Fibroblast of skin of scalp (primary cell): ENCODE measurements at places on chromosomes 16 and 17.
A peak's percentile ranks its signal among the peaks of the same experiment; 100 is the strongest.

DNA sequence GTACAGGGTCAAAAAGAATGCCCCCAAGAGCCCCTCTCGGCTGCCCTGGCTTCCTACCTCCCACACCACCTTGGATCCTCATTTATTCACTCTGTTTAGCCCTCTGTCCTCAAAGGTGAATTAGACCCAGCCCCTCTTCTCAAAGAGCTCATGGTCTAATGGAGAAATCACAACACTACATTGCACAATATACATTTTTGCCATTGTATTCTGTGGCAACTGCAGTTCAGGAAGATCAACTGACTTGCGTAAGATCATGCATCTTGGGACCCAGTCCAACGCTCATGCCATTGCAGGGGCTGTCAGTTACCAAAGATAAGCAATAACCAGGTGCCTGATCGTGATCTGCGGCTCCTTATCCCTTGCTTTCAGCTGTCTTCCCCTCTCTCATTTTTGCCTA lies 1.4 kb downstream of the KRT38 start:
- DNase-seq: no peak

DNA sequence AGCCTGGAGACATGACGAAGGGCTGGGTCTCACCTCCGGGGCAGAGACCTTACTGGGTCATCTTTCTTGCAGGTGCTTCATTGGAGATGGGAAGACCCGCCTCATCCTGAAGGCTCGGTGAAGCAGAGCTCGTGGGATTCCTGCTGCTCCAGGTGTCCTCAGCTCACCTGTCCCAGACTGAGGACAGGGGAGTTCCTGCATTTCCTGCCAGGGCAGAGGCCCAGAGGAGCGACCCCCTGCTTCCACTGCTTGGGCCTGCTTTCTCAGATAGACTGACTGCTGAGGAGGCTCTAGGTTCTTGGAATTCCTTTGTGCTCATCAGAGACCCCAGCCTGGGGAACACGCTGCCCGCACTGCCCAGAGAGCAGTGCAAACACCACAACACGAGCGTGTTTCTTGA lies 11.6 kb downstream of the AQP8 start:
- no peak for DNase-seq

- no peak for DNase-seq
Measured at GRCh38 chr17:62705778-62706597, 78.5 kb downstream of the MRC2 start.

GRCh38 chr17:31167111-31167510 lies 72.3 kb downstream of the NF1 start:
- no peak for DNase-seq

- DNase-seq: peak; percentile 15
Measured at GRCh38 chr17:41178341-41178740, 320 bp upstream of the KRTAP4-2 start.

- DNase-seq: no peak
Measured at GRCh38 chr16:5465714-5466113, 368.1 kb upstream of the EEF2KMT start.

GRCh38 chr17:8909586-8910270 lies 42.3 kb upstream of the PIK3R6 start:
- DNase-seq: no peak

GRCh38 chr17:39014795-39015545 lies 47.8 kb upstream of the FBXO47 start:
- no peak for DNase-seq

- no peak for DNase-seq
Measured at GRCh38 chr16:57409065-57409464, 4.5 kb downstream of the CCL17 start.

DNA sequence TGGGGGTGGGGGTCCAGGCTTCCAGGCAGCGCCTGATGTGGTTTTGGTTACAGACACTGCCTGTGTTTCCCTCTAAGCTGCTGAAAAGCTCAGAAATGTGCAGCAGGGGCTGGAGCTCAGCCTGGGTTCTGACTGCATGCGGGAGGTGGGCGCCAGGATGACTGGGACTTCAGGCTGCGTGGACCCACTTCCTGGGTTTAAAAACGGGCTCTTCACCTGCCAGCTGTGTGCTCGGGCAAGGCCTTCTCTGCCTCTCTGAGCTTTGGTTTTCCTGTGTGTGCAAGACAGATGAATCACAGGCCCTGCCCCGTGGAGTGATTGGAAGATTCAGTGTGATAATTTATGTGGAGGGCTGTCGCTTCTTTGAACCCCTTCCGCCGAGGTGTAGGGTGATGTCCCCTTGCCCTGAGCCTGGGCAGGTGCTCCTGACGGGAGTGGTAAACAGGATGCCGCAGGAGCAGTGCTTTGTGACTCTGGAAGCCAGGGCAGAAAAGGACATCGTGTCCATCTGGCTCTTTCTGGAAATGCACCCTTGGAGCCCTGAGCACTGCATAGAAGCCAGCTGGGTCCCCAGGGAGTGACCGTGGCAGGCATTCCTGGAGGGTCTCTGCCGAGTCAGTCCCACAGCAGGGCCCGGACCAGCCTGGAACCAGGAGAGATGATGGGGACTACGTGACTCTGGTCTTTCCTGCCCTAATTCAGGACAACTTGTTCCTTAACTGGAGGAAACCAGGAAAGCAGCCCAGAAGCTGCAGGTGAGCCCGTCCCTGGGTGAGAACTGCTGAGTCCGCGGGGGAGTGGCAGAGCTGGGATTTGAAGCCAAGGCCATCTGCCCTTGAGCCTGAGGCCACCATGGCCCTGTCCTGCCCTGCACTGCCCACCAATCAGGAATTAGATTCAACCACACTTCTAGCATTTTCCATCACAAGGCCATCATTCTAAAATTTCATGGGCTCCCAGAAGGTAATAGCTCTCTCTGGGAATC lies 28.5 kb upstream of the SLC7A5 start:
- no peak for DNase-seq

- no peak for DNase-seq
Measured at GRCh38 chr17:44959821-44960531, 8.1 kb downstream of the C1QL1 start.

- DNase-seq: no peak
Measured at GRCh38 chr16:79991969-79992368, 391.4 kb upstream of the MAF start.

DNA sequence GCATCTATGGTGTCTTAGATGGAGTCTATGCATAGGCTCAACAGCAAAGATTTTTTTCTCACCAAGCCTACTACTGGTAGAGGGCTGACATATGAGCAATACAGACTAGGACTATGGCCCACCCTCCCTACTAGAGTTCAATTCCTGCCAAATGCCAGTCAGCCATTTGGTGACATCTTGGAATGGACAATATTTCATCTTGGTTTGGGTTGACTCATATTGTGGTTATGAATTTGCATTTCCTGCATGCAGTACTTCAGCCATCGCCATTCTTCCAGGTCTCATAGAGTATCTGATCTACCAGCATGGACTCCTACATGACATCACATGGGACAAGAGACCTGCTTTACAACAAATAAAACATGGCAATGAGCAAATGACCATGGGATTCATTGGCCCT lies 778.1 kb upstream of the SOX9 start:
- peak; percentile 32 for DNase-seq

DNA sequence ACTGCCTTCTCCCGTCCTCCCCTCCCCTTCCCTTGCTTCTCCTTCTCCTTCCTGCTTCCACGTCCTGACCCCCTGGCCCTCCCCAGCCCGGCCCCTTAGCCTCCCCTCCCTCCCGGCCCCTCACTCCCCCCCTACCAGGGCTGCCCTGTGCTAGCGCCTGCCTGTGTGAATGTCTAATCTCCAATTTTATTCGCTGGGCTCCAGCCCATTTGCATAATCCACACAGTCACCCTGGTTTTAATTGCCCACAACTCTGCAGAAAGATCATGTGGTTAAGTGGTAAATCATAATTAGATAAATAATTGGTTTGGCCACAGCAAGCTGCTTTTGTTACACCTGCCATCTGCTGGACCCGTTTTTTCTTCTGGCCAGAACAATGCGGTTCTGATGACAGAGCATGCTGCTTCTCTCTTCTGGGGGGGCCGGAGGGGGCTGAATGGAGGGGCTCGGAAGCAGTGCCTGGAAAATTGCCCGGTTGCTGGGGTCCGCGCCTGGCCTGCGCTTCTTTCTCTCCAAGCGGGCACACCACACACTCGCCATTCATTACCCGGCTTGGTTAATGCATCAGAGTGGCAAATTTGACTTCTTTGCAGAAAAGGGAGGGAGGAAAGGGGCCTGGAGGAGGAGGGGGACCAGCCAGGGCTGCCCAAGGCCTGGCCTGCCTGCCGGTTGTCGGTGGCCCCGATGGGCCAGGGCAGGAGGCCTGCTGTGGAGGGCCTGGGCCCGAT lies 19.5 kb upstream of the GSE1 start:
- DNase-seq: no peak

GRCh38 chr17:75737133-75737962 lies 16.1 kb downstream of the ITGB4 start:
- DNase-seq: no peak

GRCh38 chr16:4693956-4694641 lies 737 bp downstream of the NUDT16L1 start:
- DNase-seq: peak; percentile 36

DNA sequence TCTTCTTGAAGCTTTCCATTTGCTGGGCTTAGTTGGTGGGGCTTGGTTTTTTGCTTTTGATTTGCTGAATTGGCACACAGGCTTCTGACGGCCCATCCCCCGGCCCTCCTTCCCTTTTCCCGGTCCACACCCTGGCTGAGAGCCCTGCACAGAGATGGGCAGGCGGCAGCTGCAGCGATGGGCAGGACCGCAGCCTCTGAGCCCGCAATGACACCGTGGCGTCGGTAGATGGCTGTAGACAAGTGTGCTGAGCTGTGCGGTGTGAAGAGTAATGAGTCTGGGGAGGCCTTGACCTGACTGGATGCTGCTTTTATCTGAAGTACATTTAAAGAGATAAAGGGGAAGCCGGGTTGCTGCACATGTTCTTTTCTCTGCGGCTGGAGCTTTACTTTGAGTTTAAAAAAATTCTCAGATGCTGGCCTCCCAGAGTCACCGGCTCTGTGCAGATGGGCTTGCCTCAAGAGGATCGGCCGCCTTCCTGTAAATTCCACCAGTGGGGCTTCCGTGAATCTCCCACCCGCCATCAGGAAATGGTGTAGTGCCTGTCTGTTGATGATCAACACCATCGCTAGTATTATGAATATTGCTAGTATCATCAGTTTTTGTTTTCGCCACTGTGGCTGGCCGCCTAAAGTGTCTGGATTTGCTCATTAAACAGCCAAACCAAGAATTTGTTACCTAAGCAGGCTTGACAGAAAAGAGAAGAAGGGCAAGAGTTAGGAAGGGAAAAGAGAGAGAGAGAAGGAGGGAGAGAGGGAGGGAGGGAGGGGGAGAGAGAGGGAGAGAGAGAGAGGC lies 245.6 kb upstream of the RBFOX1 start:
- DNase-seq: no peak

DNA sequence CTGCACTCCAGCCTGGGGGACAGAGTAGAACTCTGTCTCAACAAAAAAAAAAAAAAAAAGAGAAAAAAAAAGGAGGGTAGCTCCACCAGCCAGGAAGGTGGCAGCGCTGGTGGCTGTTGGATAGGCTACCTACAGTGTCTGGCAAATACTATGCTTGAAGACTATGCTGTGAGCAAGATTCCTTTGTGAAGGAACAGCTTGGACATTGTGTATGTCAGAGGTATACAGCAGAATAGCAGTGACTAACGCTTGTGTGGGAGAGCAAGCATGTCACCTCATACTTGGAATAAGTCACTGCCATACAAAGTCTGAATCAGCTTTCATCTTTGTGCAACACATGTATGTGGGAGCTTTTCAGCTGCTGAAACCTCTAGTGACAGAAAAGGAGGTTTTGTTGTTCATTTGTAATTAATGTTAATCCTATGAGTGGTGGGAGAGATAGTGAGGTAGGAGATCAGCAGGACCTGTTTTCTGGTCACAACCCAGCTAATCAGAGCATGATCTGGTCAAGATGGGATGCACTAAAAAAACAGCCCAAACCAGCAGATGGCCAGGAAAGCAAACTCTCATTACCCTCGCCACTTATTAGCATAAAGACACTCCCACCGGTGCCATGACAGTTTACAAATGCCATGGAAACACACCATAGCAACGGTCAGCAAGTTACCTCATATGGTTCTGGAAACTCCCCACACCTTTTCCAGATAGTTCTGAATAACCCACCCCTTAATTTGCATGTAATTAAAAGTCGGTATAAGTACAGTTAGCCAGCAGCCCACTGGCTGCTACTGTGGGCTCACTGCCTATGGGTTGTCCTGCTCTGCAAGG lies 6.8 kb upstream of the ITGAD start:
- DNase-seq: no peak

- DNase-seq: no peak
Measured at GRCh38 chr16:35150805-35151312, 1691.4 kb downstream of the TP53TG3F start.

GRCh38 chr17:59367657-59368045 lies 36.2 kb downstream of the YPEL2 start:
- DNase-seq: no peak

DNA sequence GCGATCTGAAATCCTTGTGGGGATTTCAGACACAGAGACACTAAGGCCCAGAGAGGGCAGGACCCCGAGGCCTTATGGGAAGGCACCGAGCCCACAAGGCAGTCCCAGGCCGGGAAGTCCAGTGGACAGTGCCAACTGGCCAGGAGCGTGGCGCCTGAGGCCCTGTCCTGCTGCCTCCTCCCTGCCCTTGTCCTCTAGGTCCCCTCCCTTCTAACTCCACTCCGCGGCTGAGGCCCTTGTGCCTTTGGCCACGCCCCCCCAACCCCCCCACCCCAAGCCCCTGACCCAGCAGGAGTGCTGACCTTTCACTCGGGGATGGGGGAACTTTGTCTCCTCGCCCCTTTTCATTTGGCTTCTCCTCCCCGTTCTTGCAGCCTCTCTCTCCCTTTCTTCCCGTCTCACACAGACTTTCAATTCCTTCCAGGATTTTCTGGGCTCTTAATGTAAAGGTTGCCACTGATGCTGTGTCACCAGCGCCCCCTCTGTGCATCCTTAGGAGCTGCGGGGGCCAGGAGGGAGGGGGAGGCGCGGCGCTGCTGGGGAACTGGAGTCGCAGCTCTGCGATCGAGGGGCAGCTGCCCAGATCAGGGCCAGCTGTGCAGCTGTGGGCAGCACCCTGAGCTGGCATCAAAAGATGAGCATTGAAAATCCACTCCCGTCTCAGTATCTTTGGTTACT lies 29.1 kb downstream of the CRHR1 start:
- DNase-seq: peak; percentile 4

DNA sequence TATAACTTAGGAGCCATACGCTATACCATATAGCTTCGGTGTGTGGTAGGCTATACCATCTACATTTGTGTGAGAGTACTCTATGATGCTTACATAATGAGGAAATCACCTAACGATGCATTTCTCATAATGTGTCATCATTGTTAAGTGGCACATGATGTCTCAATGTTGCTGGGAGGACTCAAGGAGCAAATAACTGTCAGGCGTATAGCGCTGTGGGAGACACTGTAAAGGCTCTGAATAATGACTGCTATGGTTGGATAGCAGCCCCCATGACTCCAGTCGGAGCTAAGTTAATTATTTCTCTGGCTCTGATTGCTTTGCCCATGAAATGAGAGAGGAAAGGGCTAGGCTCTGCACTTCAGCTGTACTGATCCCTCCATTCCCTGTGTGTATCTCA lies 197.2 kb downstream of the RGS9 start:
- DNase-seq: no peak

GRCh38 chr17:8887834-8888703 lies 20.6 kb upstream of the PIK3R6 start:
- DNase-seq: peak; percentile 40
